ENCODE measurements at places on chromosomes 5 and 9.
A peak's percentile ranks its signal among the peaks of the same experiment; 100 is the strongest.

GRCh38 chr9:120868676-120869359, 8.2 kb downstream of the PHF19 start:
- peak; percentile 89 for DNase-seq

- peak; percentile 68 for DNase-seq
Observed at GRCh38 chr5:124651663-124652513, 94.6 kb downstream of the ZNF608 start.

DNA sequence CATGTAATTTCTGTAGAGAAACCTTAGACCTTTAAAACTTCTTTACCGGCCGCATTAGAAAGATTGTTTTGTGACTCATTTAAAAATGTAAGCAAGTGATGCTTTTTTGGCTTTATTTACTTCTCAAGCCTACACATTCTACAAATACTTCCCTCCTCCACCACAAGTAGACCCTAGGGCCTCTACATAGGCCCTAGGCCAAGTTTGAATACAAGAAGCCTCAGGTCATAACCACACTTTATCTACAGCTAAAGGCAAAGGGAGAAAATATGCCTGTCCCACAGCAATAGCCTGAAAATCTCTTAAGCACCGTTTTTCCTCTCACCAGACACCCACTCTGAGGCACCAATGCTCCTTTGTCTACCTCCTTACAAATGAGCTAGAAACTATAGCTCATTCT, 53.9 kb downstream of the CSNK1A1 start:
- DNase-seq, result peak; percentile 80

DNA sequence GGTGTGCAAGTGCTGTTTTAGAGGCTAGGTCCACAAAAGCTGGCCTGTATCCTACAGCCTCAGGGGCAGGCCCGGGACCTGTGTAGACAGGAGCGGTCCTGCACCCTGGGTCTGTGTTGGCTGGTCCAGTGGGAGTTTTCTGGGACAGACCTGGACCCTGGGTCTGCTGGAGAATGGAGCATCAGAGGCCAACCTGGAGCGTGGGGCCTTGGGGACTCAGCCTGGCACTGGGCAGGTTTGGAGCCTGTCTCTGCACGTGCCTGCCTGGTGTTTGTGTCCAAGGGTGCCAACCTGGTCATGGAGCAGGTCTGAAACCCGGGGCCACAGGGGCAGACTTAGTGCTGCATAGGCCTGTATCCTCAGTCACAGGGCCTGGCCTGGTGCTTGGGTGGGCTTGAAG, 45.8 kb downstream of the SRFBP1 start:
- DNase-seq, result no peak

GRCh38 chr5:93313672-93314071, 267.3 kb downstream of the NR2F1-AS1 start:
- DNase-seq, result no peak

DNA sequence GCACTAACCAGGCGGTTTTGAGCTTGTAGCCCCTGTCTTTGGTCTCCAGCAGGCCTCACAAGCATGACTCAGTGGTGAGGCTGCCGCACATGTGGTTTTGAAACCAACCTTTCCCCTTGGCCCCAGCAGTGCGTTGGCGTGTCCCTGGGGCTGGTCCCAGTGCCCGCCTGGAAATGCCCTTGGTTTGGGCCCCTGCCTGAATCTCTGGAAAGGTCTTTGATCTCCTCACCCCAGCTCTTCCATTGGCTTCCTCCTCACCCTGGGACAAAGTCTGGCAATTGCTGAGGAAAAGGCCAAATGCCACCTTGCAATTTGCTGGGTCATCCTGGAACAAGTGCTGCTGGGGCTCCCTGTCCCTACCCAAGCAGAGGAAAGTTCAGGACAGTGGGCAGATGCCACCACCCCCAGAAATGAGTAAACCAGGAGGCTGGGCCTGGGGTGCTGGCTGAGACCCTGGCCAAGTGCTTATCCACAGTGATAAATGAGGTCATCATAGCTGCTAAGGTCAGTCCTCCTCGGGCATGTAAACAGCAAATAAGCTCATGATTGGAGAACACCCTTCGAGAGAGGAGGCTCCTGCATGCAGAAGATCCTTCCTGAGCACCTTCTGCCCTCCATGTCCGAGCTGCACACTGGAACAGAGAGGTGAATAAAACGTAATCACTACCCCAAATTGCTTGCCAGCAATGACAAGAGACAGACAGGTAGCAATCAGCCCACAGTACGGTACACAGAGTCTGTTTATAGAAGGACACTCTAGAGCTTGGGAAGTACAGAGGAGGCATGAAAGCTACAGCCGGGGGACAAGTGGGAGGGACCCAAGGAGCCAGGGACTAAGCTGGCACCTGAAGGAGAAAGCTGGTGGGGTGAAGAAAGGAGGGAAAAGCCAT, 98.9 kb upstream of the CPEB4 start:
- DNase-seq, result peak; percentile 25

DNA sequence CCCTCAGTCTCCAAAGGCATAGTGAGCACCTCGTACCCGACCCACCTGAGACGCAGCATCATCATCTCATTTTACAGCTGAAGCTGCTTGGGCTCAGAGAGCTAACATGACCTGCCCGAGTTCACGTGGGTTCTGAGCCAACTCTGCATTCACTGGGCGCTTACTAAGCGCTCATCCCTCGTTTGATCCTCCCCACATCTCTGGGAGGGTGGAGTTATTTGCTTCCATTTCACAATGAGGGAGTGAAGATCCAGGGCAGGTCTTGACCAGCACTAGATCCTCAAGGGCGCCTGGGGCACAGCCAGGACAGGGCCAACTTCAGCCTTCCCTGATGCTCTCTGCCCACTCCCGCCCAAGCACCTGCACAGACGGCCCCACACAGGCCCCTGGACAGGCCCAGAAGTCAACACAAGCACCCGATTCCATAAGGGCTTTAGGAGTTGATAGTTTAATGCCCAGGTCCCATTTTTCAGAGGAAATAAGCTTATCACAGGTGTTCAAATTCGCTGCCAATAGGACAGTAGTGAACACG, 80.8 kb downstream of the HRH2 start:
- DNase-seq, result no peak

DNA sequence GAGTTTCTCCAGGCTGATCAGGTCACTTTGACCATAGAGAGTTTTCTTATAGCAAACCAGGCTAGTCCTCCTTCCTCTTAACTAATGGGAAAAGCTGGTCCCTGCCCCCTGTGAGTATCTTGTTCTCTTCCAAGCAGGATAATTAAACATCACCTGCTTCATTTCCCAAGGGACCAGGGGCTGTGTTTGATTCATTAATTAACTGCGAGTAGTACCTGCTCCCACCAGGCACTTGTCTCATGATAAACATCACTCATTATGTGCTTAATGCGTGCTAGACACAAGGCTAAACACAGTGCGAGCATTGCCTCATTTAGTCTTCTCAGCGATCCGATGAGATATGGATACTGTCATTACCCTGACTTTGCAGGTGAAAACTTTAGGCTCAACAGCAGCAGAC, 1.7 kb upstream of the FAM163B start:
- DNase-seq, result no peak

- DNase-seq, result no peak
Observed at GRCh38 chr9:132725306-132725705, 55.0 kb downstream of the GTF3C4 start.

DNA sequence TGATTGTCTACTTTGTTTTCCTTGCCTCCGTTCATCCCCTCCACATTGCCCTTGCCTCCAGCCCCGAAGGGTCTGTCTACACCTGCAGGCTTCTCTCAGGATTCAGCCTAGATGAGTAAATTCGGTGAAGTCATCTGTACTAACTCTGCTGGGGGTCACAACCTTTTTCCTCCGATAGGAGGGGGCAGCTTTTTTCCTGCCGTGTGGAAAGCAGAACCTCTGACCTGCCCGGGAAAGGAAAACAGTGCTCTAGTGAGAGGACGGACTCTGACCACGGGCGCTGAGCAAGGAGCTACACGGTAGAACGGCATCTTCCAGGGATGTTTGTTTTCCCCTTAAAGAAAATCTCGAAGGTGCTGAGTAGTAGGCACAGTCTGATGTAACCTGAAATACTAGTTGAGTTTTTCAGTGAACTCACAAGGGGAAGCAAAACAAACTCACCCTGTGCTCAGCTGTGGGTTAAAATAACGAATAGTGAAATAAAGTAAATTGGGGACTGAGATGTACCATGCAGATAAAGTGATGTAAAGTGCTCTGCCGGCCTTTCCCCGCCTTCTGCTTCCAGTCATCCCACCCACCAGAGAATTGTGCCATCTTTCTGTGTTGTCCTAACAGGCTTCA, 281.8 kb downstream of the AOPEP start:
- DNase-seq, result no peak

GRCh38 chr5:156328766-156329165, 1.8 kb downstream of the SGCD start:
- DNase-seq, result no peak

DNA sequence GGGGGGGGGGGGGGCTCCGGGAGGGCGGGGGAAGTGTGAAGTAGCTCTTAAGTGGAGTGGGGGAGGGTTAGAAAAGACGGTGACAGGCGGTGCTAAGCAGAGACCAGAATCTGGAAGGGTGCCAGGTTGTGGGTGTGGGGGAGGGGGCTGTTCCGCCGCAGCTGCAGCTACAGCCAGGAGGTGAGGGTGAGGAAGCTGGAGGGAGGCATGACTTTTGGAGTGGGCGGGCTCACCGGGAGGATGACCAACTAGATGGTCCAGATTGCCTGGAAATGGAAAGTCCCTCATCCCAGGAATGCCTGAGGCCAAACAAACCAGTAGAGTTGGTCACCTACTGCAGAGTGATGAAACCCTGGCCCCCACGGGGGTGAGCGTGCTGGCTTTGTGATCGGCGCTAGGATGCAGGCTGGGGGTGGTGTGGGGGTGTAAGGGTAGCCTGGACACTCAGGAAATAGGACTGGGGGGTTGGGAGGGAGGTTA, 158.1 kb upstream of the SHB start:
- peak; percentile 8 for DNase-seq

GRCh38 chr5:17819783-17820182, 185.5 kb downstream of the TAF11L14 start:
- no peak for DNase-seq

DNA sequence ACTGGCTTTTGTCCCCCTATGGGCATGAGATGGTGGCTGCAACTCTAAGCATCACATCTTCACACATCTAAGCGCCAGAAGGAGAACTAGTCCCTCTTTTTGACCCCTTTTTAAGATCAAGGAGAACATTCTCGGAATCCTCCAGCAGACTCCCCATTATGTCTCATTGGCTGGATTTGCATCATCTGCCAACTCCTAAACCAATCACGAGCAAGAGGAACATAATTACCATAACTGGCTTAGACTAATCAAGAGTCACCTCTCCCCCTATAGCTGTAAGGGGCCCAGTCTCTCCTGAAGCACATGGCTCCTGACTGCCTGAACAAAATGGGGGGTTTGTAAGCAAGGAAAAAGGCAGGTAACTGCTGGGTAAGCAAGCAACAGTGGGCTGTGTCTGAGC, 68.5 kb upstream of the IQGAP2 start:
- DNase-seq, result no peak

GRCh38 chr5:56558131-56558745, 257.1 kb upstream of the MAP3K1 start:
- no peak for DNase-seq

GRCh38 chr5:9947944-9948343, 301.7 kb downstream of the ATPSCKMT start:
- DNase-seq, result no peak

DNA sequence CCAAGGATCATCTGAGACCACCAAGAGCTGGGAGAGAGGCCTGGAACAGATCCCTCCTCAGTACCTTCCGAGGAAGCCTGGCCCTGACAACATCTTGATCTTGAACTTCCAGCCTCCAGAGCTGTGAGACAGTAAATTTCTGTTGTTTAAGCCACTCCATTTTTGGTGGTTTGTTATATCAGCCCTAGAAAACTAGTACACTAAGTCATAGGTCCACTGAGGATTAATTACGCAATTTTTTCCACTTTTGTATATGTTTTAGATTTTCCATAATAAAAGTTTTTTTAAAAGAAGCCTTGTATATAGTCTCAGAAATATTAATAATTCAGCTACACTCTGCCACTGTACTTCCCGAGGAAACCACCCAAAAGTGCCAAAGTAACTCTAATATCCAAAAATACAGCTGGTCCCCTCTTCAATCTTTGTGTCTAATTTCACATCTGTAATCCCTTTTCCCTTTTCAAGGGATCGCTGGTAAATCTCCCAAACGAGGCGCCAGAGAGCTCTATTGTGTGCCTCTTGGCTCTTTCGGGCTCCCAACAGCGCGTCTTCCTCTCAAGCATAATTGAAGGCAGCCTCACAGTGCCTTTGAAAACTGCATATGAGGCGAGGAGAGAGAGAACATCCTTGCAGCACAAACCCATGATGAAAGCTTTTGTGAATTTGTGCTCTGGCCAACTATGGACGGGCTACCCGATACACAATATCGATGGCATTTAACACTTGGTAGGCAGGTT, 32.7 kb downstream of the PRUNE2 start:
- DNase-seq, result no peak

GRCh38 chr5:89260254-89260653, 377.3 kb upstream of the MEF2C start:
- no peak for DNase-seq

DNA sequence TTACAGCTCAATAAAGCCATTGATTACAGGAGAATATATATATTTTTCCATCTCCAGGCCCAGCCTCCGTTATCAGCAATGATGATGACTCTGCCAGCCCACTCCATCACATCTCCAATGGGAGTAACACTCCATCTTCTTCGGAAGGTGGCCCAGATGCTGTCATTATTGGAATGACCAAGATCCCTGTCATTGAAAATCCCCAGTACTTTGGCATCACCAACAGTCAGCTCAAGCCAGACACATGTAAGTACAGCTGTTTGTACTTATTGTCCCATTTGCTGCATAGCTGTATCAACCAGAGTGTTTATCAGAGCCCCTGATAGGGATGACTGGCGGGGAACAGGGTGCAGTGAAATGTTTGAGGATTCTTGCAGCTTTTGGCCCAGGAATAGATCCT, 197.7 kb downstream of the NTRK2 start:
- DNase-seq, result no peak

DNA sequence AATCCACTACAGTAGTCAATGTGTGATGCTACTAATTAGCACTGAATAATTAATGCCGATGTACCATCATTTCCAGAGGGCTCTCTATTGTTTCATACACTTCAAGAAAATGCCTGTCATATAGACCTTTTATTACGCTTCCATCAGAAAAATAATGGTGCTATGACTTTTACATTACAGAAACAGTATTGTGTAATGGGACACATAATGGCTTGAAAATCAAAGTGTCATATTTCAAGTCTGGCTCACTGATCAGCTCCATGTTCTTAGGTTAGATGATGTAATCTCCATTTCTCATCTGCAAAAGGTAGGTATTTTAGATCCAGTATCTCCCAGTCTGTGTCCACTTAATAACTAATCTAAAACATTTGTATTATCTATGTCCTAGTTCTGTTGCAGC, 990.6 kb upstream of the TYRP1 start:
- DNase-seq, result no peak

All from GM04504 (cell line).